ENCODE measurements at places on chromosomes 2 and 18.

DNA sequence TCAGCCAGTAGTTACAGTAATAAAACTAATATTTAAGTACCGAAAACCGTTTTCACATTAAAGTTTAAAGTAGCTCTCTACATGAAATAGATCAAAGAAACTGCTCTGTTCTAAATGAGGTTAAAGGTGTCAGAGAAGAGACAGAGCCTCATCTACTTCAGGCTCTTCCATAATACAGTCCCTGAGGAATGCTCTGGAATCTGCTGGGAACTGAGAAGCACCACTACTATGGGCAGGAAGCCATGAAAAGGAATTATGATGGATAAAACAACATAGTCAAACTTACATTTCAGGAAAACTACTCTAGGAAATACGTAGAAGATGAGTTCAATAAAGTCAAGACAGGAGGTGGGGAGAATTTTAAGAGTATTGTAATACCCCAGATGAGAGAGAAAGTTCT, 60.0 kb downstream of the ROCK1 start:
- DNase-seq = no peak

GRCh38 chr18:25425024-25425423, 73.1 kb upstream of the ZNF521 start:
- DNase-seq = no peak

DNA sequence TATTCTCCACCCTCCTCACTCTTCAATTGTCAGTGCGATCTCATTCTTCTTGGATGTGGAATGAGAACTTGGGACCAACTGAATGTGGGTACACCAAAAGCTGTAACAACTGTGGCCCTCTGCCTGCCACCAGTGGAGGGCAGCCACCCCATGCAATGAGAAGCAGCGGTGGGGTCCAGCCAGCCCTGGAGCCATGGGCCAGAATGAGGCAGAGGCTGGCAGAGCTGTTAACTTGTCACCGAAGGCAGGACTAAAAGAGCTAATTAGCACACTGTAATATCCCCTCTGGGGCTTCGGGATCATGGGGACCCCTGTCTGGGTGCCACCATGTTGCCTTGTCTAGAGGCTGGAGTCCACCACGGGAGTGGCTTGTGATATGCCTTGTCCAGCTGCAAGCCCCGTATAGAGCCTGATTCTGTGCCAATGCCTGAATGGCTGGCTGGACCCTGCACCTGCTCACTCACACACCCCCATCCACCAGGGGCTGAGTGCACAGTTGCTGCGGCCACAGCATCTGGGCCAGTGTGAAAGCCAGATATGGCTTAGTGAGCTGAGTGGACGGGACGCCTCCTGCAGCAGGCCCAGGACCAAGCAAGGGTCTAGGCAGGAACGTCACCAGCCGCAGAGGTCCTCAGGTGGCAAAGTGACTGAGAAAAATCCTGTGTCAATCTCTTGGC, 680.5 kb downstream of the DSC3 start:
- no peak for DNase-seq

GRCh38 chr2:53727921-53728320, 39.7 kb upstream of the CHAC2 start:
- no peak for DNase-seq

- DNase-seq = no peak
Observed at GRCh38 chr2:224655006-224655537, 61.1 kb downstream of the CCDC195 start.

DNA sequence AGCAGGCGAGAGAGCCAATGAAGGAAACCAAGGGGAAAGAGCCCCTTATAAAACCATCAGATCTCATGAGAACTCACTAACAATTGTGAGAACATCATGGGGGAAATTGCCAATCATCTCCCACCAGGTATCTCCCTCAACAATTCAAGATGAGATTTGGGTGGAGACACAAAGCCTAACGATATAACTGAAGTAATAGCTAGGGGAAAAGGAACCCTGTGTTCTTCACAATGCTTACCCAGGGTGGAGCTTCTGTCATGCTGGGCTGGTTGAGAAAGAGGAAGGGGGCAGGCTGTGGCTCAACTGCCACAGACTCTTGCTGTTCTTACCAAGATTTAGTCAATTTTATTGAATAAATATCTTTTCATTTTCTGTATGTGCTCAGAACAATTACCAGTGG, 392.1 kb upstream of the HS6ST1 start:
- no peak for DNase-seq

GRCh38 chr18:44556296-44556695, 124.4 kb upstream of the SETBP1 start:
- no peak for DNase-seq

- DNase-seq = no peak
Observed at GRCh38 chr2:102603904-102604303, 15.4 kb upstream of the SLC9A2 start.

DNA sequence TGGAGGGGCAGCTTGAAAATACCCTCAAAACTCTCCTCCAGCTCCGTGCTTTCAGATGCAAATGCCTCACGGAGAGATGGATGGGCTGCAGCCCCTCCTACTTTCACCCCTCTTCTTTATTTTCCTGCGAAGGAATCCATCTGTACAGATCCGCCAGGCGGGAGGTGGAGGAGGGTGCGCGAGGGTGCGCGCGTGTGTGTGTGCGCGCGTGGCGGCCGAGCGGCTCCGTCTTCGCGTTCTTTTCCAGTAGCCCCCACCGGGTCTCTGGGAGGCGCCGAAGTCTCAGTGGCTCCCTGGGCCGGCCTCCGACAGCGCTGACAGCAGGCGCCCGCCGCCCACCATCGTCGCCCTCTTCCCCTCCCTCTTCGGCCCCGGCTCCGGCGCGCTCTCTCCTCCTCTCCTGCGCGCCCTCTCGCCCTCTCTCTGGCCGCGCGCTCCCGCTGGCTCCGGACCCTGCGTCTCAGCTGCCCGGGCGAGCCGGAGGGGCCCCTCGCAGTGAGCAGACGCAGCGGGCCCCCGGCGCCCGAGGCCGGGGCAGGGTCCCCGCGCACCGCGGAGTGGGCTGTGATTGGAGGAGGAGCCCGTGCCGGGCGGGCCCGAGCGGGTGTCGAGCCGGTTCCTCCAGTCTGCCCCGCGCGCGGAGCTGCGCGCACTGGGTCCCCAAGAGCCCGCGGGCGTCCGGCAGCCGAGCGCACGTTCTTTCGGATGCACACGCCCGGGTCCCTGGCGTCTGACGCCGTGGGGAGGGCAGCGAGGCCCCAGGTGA, at the start of gene CDH7:
Gene CDH7 (plus strand): TSS at position 624 of the 766 bp plus-strand sequence. CDS start 11,831 bp downstream, outside the sequence.
- no peak for DNase-seq

DNA sequence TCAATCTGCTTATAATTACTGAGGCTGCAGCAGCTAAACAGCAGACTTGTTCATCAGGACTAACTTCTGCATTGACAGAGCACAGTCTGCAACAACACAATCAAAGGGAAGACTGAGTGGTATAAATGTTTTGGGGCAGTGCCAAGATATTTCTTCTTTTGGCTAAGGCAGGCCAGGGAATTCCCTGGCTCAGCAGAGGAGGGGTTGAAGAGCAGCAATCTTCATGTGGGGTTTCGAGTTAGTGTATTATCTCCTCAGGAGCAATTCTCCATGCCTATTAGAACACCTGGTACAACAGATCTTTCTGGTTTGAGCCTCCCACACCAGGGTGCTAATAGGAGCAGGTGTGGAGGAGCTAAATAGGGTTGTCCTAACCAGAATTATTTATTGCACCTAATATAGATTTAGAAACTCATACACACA, 103.0 kb upstream of the STK17B start:
- no peak for DNase-seq

DNA sequence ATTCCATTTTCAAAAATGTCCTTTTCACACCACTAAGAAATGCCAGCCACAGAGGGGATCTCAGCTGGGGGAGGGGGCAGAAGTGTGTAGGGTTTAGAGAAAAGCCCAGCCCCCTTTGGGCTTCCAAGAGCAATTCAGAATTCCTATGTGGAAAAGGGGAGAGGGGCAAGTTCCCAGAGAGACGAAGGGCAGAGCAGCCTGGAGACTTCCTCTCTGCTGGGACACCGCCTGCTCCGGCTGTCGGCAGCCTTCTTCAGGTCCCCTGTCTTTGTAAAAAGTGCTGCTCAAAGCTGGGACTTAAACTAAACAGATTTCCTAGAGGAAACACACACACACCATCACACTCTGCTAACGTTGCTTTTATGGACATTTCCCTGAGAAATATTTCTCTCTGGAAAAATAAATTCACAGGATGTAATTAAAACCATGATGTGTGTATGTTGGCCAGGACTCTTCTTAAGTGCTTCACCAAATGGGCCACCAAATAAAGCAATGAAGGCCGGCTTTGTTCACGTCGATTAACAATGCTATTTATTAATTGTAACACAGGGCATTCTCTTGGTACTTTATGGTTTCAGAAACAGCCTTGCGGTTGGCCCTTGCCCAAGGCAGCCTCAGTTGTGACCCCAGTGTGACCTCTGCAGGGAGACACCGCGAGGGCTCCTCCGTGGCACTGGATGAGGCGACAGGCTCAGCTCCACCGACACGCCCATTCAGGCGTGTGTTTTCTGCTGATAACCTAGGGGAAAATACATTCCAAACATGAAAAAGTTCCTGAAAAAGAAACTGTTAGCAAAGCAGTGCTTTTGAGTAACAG, 5.6 kb upstream of the ASB1 start:
- DNase-seq = no peak

- no peak for DNase-seq
Observed at GRCh38 chr18:40060562-40060961, 1894.5 kb upstream of the PIK3C3 start.

DNA sequence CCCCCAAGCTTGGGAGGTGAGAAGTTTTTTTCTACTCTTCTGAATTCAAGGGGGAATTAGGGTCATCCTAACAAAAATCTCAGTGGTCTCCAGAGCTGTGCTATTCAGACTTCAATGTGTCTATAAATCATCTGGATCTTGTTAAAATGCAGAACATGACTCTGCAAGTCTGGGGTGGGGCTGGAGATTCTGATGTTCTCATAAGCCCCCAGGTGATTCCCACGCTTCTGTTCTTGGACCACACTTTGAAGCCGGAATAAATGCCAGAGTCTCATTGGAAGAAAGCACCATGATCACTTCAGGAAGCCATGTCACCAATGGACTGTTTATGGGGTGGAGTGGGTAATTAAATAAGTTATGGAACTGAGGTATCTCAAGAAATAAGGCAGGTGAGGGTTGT, 22.2 kb upstream of the SLC16A14 start:
- no peak for DNase-seq

- peak; percentile 25 for DNase-seq
Observed at GRCh38 chr2:73070643-73071359, 711 bp downstream of the SFXN5 start.

GRCh38 chr2:143545949-143546255, 416.7 kb downstream of the ARHGAP15 start:
- no peak for DNase-seq

GRCh38 chr2:64652231-64653108, 1.2 kb downstream of the SERTAD2 start:
- DNase-seq = no peak

- no peak for DNase-seq
Observed at GRCh38 chr2:30503007-30503694, 56.1 kb downstream of the LCLAT1 start.

- no peak for DNase-seq
Observed at GRCh38 chr2:19059076-19059475, 299.3 kb downstream of the OSR1 start.

DNA sequence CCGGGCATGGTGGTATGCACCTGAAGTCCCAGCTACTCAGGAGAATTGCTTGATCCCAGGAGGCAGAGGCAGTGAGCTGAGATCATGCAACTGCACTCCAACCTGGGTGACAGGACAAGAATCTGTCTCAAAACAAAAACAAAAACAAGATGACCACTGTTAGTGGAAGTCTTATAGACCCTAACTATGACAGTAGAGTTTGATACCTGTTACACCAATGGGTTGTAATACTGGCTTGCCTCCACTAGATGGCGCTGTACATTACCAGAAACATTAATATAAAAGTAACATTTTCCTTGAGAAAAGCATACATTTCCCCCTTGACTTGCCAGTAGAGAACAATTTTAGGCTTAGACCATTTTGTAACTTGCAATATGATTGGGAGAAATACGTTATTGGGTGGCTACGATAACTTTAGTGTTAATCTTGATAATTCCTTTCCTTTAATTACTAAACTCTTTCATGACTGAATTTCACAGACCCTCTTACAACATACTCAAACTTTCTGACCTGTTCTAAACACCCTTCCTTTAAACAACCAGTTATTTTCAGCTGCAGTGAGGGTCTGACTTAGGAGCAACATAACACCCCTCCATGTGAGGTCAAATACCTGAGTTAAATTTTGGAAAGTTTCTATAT, 19.5 kb downstream of the SLC25A52 start:
- peak; percentile 21 for DNase-seq

GRCh38 chr2:54555318-54555837, 99.3 kb downstream of the SPTBN1 start:
- DNase-seq = no peak
